ENCODE measurements at places on chromosomes 6 and 20. TPM values are rescaled to one million over a fixed set of nuclear protein-coding genes. Genes with fewer than 3 reads are reported as not detected.

Gene GHRH
- polyA plus RNA-seq = not detected

DNA sequence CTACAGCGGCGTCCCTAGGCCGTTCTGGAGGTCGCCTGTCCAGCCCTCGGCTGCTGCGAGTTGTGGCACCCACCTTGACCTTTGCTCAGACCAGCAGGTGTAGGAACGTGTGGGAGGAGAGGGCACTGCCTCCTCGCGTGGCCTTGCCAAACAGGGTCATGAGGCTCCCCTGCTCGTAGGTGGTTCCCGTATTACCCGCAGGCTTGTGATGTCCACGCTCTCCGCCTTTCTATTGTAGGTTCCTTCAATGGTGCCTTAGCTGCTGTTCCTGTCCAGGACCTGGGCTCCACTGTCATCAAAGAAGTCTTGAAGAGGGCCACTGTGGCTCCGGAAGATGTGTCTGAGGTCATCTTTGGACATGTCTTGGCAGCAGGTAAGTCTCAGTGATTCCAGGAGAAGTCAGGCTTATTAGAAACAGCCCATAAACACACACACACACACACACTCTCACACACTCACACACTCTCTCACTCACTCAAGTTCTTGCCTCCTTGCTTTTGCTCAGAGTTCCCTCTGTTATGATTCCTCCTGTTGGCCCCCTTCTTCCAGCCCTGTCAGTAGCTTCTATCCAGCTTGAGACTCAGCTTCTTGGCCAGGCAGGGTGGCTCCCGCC is 942 bp downstream of the ACAT2 start:
- no peak for DNase-seq

DNA sequence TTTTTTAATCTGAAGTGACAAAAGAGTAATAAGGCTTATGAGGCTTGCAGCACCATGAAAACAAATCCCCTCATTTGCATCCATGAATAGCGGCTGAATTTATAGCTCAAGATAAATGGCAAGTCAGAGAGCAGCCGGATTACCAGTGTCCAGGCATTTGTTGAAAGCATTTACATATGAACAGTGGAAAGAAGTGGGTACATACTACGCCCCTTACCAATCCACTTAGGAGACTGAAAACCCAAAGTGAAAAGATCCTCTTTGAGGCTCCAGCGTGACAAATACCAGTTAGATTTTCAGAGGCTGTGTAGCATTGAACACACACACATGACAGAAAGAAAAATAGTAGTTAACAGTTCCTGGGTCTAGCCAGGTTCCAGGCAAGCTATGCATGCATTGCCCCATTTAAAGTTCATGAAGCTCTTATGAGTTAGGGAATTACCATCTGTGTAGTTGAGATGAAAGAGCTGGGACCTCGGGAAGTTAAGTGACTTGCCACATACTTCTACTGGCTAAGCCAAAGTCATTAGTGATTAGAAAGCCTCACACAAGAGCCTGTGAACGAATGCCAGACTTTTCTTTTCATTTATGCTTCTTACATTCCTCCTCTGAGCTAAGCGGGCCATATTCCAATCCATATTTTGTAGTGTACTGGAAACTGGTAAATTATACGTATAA is 28.3 kb upstream of the NHSL1 start:
- no peak for DNase-seq

- no peak for DNase-seq
These were observed 103.5 kb downstream of the DACT2 start for GRCh38 chr6:168216117-168216516.

- no peak for DNase-seq
These were observed 168.2 kb downstream of the SMOC2 start for GRCh38 chr6:168609026-168609685.

GRCh38 chr6:33591424-33592032 is 11.5 kb upstream of the BAK1 start:
- no peak for DNase-seq

- DNase-seq = no peak
These were observed 68.7 kb upstream of the SNX9 start for GRCh38 chr6:157754351-157754750.

- no peak for DNase-seq
These were observed 283.4 kb downstream of the TBC1D7 start for GRCh38 chr6:13044896-13045295.

DNA sequence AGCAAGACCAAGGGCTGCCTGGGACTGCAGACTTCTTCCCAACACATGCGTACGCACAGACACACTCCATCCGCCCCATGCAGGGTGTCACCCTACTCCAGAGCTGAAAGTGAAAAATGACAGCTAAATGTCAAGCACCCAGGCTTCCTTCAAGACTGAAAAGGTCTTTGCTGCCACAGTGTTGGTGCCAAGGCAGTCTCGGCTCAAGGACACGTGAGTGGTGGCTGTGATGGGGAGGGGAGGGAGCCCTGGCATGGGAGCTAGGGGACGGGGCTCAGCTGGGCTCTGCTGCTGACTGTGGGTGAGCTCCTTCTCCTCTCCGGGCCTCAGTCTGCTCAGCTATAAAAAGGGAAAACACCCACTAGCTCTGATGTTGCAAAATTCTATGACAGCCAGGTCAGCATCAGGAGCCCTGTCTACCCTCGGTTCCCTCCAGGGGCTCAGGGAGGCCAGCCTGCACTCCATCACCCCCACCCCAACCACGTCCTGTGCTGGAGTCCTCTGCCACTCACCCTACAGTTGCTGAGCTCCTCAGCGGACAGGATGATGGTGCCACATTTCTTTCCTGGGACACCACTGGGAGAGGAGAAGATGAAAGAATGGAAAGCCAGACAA is 47.6 kb downstream of the CPNE5 start:
- DNase-seq = no peak
